ENCODE measurements at places on chromosomes 2 and 18.

- no peak for DNase-seq
Observed at GRCh38 chr2:128756365-128756717, 437.7 kb upstream of the HS6ST1 start.

DNA sequence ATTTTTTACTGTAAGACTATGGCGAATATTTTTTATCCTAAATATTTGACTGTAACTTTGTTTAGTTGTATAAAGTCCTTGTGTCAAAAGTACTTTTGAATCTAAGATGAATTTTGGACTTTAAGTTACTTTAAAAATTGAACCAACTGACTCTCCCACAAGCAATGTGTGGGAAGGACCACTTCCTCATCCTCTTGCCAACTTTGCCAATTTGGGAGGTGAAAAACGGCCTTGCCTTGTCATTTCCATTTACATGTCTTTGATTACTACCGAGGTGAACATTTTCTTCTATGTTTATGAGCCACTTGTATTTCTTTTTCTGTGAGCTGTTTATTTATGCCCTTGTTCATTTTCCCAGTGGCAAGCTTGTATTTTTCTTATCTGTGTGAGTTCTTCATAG is 12.8 kb upstream of the MSGN1 start:
- no peak for DNase-seq

GRCh38 chr18:5600378-5601071 is 56.7 kb upstream of the EPB41L3 start:
- DNase-seq: no peak

- no peak for DNase-seq
Observed at GRCh38 chr2:215604606-215605005, 168.7 kb upstream of the FN1 start.

- no peak for DNase-seq
Observed at GRCh38 chr2:62045017-62045543, 139.6 kb downstream of the COMMD1 start.

DNA sequence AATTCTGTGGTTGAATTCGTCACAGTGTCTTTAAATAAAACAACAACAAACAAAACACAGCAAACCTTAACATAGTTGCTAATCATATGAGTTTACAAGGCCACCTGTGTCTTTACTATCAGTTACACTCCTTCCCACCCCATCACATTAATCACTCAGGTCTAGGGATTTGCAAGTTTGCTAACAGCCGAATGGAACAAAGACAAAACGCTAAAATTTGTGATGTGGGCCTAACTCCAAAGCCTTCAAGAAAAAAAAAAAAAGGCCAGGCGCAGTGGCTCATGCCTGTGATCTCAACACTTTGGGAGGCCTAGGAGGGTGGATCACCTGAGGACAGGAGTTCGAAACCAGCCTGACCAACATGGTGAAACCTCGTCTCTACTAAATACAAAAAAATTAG is 566 bp upstream of the POLI start:
- no peak for DNase-seq

DNA sequence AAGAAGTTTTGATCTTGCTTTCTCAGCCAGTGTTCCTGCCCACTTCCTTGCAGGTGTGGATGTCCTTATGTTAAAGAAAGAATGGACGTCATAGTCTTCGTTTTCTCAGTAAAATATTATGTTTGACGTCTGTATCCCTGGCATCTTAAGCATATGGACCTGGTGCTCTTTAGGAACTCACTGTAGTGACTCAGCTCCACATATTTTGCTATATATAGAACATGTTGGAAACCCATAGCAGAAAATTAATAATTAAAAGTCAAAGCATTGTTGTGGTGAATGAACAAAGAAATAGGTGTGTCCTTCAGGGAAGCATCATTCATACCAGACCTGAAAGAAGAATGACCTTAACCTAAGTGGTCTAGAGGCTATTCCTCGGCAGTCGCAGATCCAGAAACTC is 196.1 kb downstream of the MCFD2 start:
- no peak for DNase-seq

DNA sequence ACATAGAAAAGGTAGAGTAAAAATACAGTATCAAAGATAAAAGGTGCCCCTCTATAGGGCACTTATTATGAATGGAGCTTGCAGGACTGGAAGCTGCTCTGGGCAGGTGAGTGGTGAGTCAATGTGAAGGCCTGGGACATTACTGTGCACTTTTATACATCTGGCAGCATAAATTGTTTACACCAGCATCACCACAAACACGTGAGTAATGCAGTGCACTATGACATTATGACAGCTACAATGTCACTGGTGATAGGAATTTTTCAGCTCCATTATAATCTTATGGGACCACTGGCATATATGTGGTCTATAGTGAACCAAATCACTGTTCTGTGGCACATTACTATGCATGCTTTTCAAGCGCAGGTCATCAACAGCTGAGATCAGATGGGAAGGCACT is 48.1 kb downstream of the TPGS2 start:
- DNase-seq: no peak

DNA sequence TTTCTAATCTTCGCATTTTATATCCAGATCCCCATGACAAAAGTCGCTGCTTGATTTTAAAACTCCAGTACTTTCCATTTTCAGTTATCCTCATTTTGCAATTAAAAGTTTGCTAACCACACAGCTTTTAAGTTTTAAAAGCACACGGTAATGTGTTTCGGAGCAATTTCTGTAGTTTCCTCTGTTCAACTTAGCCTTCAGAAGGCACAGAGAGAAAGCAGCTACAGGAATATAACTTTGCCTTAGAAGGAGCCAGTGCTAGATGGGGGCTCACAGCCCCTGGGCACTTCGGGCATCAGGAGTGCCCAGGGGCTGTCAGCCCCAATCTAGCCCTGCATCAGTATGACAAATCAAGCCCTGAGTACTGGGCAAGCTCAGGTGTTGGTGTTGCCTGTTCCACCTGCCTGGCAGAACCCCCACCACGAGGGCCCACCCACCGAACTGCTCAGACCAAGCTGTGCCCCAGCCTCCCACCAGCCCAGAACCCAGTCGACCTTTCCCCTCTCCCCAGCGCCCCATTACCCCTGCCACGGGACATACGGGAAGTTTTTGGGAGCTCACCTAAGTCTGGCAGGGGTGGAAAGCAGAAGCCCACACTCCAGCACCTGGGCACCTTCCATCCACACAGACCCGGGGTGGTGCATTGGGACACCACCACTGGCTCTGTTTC is 47.3 kb downstream of the TRABD2A start:
- no peak for DNase-seq

GRCh38 chr2:2050446-2050845 is 280.6 kb downstream of the MYT1L start:
- no peak for DNase-seq

DNA sequence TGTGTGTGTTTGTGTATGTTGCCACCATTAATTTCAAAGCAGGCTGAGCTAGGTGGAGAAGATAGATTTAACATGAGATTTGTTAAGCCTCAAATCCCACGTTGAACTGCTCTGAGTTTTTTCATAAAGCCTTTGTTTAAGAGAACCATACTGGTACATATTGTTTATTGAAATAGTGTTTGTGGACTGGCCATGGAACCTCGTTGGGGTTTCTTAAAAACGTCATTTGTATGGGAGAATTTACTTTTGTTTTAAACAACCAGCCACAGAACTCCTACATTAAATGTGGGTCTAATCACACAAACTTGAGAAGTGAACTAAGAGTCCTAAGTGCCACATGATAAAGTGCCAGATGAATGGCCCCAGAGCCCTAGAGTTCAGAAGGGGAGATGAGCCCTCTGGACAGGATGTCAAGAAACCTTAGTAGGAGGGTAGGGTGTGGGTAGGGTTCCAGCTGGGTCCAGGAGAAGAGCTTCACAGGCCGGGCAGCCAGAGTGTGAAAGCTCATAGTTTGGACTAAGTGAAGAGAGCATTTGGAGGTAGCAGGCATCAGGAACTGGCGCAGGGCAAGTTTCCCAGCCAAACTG is 120.6 kb upstream of the EML6 start:
- DNase-seq: no peak

DNA sequence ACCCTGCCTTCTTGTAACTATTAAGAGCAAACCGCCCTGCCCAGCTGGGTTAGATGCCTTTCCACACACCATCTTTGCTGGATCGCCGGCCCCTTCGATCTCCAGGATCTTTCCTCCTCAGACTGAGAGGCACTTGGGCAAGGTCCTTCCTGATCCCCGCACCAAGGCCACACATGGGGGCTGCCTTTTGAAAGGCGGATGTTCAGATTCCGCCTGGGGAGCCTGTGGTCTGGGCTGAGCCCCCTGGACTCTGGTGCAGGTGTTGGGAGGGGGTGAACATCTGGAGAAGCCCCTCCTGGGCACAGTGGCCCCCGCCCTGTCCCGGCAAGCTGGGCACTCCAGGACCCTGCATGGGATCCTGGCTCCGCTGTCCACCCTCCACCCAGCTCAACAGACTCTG is 135.4 kb upstream of the HDAC4 start:
- no peak for DNase-seq

- no peak for DNase-seq
Observed at GRCh38 chr2:1987379-1987778, 243.1 kb upstream of the PXDN start.

GRCh38 chr18:36974686-36975085 is 145.8 kb downstream of the KIAA1328 start:
- DNase-seq: no peak

DNA sequence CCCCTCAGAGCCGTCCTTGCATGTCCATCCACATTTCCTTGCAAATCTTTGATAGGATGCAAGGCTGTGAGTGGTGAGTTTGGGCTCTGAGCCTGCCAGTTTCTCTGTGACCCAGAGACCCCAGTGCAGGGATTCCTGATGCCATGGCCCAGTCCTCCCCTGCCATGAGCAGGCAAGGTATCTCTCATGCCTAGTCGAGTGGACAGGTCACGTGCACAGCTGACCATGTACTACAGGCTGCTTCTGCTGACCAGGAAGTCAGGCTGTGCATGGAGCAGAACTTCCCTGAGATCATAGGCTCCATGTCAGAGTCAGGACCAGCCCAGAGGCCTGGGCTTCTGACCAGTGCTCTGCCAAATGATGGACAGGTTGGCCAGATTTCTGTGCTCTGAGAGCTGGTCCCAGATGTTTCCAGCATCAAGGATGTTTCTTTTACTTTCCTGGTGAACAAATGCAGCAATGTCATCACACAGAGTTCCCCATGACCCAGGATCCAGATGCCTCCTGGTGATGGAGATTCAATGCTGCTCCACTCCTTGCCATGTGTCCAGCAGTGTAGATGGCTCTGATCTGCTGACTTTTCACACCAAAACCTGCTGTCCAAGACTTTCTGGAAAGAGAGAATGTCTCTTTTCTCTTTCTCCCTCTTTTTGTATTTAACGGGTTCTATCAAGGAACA is 321.6 kb upstream of the HS6ST1 start:
- no peak for DNase-seq

GRCh38 chr2:26325851-26326250 is 20.1 kb upstream of the SELENOI start:
- no peak for DNase-seq

DNA sequence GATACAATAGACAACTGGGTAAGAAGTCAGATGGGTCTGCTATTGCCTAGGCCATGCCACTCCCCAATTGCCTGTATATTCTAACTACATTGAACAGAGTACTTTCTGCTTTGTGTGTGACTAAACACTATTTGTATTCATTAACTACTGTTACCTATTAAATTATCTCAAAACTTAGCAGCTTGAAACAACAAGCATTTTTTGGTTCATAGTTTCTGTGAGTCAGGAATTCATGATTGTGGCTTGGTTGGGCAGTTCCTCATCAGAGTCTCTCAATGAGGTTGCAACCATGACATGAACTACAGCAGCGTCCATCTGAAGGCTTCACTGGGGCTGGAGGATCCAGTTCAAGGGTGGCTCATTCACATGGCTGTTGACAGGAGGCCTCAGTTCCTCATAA is 205.7 kb downstream of the EN1 start:
- DNase-seq: no peak

DNA sequence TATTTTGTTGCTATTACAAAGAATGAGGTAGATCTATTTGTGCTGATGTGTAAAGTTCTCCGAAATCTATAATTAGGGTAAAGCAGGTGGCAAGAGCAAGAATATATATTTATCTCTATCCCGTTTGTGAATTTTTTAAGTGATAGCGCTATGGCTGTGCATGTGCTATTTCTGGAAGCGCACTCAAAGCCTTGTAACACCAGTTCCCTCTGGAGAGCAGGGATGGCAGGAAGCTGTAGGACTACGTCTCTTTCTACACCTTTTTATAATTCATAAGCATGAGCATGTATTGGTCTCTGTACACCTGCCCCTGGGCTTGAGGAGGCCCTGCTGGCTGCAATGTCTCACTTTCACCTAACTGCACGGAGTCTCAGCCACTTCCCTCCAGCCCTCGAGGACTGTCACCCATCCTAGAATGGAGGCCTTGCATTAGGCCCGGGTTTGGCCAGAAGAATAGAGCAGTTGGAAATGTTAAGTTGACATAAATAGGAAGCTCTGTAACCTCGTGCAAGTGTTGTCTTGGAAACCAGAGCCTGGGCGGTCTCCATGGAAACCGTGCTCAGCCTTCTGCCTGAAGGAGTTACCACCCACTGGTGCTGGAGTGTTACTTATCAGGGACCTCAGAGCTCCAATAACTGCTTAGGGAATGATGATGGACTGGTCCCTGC is 20.9 kb downstream of the ITM2C start:
- no peak for DNase-seq

- DNase-seq: no peak
Observed at GRCh38 chr18:25727281-25727985, 363.0 kb downstream of the SS18 start.

GRCh38 chr18:13627639-13628038 is 98.7 kb downstream of the FAM210A start:
- no peak for DNase-seq

DNA sequence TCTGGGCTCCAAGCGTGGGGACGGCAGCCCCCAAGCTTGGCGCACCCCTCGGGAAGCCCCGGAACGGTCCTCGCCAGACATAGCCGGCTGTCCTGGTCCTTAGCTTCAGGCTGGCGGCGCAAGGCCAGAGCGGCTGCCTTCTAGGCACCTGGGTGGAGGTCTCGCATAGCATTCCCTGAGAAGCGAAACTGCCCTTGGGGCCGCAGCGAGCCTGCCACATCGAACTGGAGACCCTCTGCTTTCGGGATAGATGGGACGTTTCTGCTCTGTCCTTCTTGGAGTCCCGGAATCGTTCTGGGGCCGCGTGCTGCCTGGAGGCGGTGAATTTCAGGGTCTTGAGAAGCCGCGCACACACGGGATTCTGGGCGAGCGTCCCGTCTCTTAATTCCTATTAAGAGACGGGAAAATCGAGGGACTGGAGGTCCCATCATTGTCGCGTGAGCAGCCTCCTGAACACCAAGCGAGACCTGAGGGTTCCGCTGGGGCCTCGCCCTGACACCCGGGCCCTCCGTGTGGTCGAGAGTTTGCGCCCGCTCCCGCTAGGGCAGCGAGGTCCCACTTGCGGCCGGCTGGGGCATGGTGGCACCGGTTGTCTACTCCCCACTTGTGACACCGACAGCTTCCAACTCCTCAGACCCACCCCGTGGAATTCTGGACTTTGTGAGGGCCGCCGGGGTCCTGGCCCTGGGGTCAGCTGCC is 9.7 kb upstream of the EN1 start:
- DNase-seq: no peak

DNA sequence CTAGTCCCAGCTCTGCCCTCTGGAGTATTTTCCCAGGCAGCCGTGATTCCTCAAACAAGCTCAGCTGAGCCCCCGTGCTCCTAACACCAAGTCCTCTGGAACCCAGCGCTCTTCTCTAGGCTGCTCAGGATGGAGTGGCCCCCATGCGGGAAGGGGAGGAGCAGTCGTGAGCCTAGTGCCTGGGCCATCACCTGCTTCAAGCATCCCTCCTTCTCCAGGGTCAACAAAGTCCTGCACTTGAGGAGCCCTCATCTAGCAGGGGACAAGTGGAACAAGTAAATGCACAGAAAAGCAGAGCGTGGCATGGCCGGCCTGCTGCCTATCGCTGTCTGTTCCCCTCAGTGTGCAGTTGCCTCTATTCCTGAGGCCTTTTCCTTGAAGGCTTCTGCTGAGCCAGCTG is 168.6 kb downstream of the INHBB start:
- DNase-seq: no peak

Data from activated CD8-positive, alpha-beta memory T cell treated with anti-CD3 and anti-CD28 coated beads for 1 hour (primary cell).